T-helper 22 cell (primary cell): ENCODE measurements at places on chromosomes 5 and 9.

- DNase-seq, result no peak
Measured at GRCh38 chr5:82354543-82354942, 76.4 kb upstream of the RPS23 start.

DNA sequence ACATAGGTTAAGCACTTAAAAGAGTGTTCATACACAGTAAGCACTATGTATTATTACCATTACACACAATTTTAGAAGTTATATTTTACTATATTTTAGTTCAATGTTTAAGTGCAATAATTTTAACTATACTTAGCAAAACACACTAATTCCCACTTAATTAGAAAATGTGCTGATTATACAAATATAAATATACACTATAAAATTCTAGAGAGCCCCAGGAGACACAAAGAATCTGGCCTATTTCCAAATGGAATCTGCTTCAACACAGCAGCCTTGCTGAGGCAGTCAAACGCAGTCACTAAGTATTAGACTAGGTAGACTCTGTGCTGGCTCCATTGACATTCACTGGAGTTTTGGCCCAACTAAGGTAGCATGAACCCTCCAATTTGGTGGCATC, 160.9 kb downstream of the CETN3 start:
- no peak for DNase-seq

DNA sequence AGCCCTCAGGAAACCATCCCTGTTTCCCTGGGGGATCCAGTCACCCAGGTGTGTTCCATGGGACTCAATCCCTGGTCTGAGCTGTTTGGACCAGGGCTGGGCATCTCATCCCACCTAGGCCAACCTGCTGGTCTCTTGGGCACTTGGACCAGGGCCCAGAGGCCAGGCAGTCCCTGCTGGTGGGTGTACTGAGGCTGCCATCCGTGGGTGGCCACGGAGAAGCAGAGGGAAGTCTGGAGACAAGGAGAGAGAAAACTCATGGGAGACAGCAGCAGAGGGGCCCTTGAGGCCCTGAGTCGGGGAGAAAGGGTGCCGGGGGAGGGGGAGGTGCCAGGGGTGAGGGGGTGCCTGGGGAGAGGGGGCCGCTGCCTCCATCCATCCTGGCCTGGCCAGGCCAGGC, 247.8 kb downstream of the PBX3 start:
- DNase-seq, result no peak

GRCh38 chr9:69797675-69798074, 22.9 kb upstream of the CFAP95 start:
- DNase-seq, result no peak

GRCh38 chr5:14025569-14026286, 81.2 kb upstream of the DNAH5 start:
- no peak for DNase-seq

- DNase-seq, result no peak
Measured at GRCh38 chr9:133545494-133546286, 11.2 kb downstream of the ADAMTSL2 start.

GRCh38 chr9:82418334-82418733, 429.8 kb downstream of the SPATA31D1 start:
- DNase-seq, result no peak

GRCh38 chr5:64707191-64707590, 16.9 kb downstream of the SHISAL2B start:
- no peak for DNase-seq

GRCh38 chr5:4772591-4772990, 367.5 kb upstream of the ADAMTS16 start:
- DNase-seq, result no peak

DNA sequence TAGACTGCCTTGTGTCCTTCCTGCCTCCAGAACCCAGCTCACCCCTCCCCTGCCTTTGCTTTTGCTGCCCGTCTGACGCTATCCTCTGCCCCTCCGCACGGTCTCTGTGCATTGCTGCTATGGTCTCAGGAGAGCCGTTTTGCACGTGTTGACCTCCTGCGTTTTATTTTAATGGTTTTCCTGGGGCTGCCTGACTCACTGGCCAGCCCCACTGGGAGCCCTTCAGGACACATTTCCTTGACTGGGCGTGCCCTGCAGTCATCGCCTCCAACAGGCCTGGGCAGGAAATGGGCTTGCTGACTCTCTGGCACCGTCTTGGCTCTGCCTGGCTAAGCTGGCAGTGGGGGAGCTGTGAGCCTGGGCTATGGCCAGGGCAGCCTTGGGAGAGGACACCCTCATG, 17.9 kb upstream of the ASS1 start:
- no peak for DNase-seq

DNA sequence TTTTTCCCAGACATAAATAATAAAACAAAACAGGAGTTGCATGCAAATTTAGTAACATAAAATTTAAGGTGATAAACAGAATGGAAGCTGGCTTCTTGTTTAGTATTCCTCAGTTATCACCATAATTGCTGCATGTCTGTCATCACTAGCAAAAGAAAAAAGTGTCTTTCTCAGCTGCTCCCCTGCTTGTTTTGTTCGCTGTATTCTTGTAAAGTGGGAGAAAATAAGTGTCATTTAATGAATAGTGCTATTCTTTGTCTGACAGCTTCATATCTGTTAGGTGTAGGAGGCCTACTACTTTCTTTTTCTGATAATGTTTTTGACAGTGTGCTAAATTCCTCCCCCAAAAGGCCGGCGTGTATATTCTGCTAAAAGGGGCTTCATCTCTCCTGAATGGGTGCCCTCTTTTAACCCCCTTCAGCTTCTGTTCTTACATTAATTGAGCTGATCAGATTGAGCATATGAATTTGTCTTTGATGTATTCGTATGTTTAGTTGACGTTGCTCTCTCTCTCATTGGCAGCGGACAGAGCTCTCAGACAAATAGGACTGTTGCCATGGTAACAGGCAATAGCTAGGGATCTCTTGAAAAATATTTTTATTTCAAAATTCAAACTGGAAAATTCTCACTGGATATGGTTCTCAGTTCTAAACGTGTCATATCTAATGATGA, 303.8 kb downstream of the KIAA0825 start:
- no peak for DNase-seq

DNA sequence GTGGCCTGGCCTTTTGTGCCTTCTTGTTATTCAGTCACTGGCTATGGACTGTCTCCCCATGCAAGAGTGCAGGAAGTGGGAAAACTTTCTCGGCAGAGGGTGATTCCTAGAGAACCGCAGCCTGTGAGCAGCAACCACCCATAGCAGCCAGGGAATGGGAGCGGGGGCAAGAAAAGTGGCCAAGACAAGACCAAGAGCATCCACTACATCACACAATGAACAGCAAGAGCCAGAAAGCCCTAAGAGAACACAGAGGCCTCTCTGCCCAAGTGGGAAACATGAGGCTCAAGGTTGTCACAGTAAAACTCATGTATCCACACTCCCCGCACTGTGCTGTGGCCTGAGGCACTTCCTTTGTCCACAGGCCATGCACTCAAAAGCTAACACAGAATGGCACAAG, 129.1 kb upstream of the FSTL4 start:
- no peak for DNase-seq

- DNase-seq, result no peak
Measured at GRCh38 chr9:74847478-74848152, 40.1 kb downstream of the TRPM6 start.

- no peak for DNase-seq
Measured at GRCh38 chr9:72779614-72780013, 173.2 kb downstream of the ALDH1A1 start.
